ENCODE measurements at places on chromosomes 7 and 10.

GRCh38 chr10:64011912-64012714 lies 490.9 kb downstream of the REEP3 start:
- ATAC-seq: no peak

- ATAC-seq: no peak
Measured at GRCh38 chr7:135862586-135863340, 114.2 kb upstream of the FAM180A start.

DNA sequence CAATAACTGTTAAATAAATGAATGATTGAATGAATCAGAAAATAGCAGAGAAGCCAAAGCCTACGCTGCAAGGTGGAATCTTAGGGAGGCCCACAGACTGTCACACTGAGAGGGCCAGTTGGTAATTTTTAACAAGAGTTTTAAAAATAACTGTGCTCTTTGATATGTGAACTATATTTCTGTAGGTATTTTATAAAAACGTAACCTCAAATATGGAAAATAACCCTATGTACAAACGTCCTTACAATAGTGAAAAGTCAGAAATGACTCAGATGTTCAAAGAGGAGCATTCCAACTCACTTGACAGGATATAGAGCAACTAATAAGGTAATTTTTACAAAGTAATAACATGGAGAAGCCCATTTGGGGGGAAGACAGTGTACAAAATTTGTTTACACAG lies 18.9 kb upstream of the TMEM273 start:
- ATAC-seq: no peak

- no peak for ATAC-seq
Measured at GRCh38 chr7:43686991-43687390, 42.3 kb downstream of the COA1 start.

DNA sequence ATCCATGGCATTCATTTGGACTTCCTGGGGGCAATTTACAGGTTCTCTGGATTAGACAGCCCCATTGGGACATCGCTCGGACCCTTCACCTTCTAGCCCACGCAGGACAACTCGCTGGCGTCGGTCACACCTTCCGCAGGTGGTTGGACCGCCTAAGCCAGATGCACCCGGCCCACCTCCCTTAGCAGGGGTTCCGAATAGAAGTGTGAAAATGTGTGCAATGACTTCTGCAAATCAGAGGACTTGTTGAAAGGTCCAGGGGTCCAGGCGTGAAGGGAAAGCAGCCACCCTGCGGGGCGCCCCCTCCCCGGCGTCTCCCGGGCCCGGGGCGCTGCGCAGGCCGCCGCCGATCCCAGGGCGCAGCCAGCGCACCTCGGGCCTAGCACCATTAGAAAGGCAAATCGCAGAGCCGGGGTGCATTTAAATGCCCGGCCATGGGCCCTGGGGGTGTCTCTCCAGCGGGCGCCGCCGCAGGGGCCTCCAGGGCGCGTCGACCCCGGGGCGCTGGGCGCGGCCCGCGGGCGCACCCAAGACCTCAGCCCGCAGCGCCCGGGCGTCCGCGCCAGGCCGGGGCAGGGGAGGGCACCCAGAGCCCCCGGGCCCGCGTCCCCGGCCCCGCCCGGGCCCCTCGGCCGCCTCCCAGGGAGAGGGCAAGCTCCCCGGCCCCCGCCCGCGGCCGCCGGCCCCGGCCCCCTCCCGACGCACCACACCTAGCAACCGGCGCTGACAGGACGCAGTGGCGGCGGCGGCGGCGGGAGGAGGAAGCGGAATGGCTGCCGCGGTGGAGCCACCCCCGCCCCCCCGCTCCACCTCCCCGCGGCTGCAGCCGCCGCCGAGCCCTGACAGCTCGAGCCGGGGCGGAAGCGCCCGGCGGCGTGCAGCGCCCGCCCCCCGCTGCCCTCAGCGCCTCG lies 1.2 kb downstream of the JAZF1 start:
- peak; percentile 69 for ATAC-seq

- no peak for ATAC-seq
Measured at GRCh38 chr7:32871624-32872371, 19.8 kb downstream of the KBTBD2 start.

- ATAC-seq: no peak
Measured at GRCh38 chr10:104546336-104546735, 94.8 kb upstream of the SORCS3 start.
